Activated naive CD4-positive, alpha-beta T cell treated with anti-CD3 and anti-CD28 coated beads for 36 hours (primary cell): ENCODE measurements at places on chromosomes 4 and X. TPM values are rescaled to one million over a fixed set of nuclear protein-coding genes. Genes with fewer than 3 reads are reported as not detected.

GRCh38 chrX:71214604-71215337, 8.3 kb upstream of the GJB1 start:
- H3K27ac ChIP-seq = no peak overlapping the region
- H3K36me3 ChIP-seq = no peaks in the 10 kb centered on the region
- H3K4me1 ChIP-seq = peaks cover 4% of the 10 kb centered on the region
- H3K4me3 ChIP-seq = no peak overlapping the region

Gene CXCL9
- 0.89 TPM for total RNA-seq

DNA sequence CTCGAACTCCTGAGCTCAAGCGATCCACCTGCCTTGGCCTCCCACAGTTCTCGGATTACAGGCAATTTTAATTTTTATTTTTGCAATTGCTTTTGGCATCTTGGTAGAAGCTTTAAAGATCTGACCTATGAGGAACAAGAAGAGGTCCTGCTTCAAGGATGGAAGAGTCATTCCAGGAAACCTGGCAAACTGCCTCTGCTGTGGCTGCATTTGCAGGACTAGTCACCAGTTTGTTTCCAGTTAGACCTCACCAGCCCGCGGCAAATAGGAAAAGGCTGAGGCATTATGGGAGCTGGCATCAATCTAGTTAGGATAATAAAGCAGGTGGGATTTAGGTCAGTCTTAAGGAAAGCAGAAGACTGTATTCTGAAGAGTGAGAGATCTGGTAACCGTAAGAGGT, 51.9 kb upstream of the LAS1L start:
- DNase-seq = no peak
- no peak overlapping the region for H3K4me3 ChIP-seq
- H3K27ac ChIP-seq = no peak overlapping the region
- H3K27me3 ChIP-seq = no peaks in the 10 kb centered on the region

- H3K36me3 ChIP-seq = no peaks in the 10 kb centered on the region
- H3K4me1 ChIP-seq = no peaks in the 10 kb centered on the region
- H3K27ac ChIP-seq = no peak overlapping the region
These were observed 23.5 kb downstream of the IRS4 start for GRCh38 chrX:108712886-108713285.

Gene RBMXL3
- not detected for total RNA-seq

- H3K36me3 ChIP-seq = no peaks in the 10 kb centered on the region
- no peaks in the 10 kb centered on the region for H3K27me3 ChIP-seq
- no peak overlapping the region for H3K27ac ChIP-seq
- H3K4me3 ChIP-seq = no peak overlapping the region
These were observed 110.4 kb downstream of the IL13RA2 start for GRCh38 chrX:114906984-114907510.

DNA sequence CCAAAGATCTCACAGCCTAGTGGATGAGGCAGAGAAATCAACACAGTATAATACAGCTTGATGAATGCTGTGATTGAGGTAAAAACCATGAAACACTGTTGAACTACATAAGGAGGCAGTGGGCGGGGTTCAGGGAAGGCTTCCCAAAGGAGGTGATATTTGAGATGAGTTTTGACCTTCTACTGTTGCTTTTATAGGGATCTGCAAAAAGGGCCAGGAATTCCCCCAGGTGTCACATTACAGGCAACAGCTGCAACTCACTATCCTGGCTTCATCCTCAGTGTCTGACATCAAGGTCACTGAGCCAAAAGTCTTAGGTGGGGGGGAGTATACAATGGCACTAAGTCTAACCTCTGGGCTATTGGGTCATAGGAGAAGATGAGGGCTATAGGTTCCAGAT, 185.7 kb upstream of the NRK start:
- no peaks in the 10 kb centered on the region for H3K27me3 ChIP-seq
- no peak overlapping the region for H3K27ac ChIP-seq
- no peaks in the 10 kb centered on the region for H3K36me3 ChIP-seq
- H3K4me1 ChIP-seq = no peaks in the 10 kb centered on the region
- H3K4me3 ChIP-seq = no peak overlapping the region
- no peak for DNase-seq

GRCh38 chr4:85209161-85209560, 242.7 kb upstream of the WDFY3 start:
- no peak overlapping the region for H3K4me3 ChIP-seq
- no peaks in the 10 kb centered on the region for H3K4me1 ChIP-seq
- H3K27me3 ChIP-seq = no peaks in the 10 kb centered on the region
- H3K27ac ChIP-seq = no peak overlapping the region
- no peak for DNase-seq

- no peak overlapping the region for H3K27ac ChIP-seq
- no peaks in the 10 kb centered on the region for H3K27me3 ChIP-seq
- H3K4me1 ChIP-seq = no peaks in the 10 kb centered on the region
- DNase-seq = no peak
These were observed 12.2 kb downstream of the OSTC start for GRCh38 chr4:108662629-108663028.

Gene MAGEA4
- not detected for total RNA-seq

DNA sequence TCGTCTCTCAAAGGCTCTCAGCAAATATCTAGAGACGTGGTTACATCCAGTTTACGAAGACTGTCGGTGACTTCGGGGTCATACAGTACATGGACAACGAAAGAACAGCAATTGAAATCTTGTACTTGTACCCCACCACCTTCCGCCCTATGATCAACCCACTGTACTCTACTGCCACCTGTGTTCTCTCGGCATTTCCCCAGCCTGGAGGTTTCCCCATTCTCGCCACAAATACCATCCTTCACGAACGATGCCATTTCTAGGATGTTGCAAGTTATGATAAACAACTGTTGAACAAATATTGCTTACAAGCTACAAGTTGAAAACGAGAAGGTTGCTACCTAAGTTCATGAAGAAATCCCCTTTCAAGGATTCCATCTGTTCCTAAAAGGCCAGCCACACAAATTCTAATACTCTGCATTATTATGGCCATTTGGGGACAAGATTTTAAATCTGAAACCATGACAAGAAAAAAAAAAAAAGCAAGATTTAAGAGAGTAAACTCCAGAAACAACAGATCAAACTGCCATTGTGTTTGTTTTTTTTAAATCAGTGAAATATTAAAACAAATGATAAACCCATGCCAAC, 1.6 kb downstream of the APBB2 start:
- DNase-seq = peak; percentile 35
- H3K27ac ChIP-seq = no peak overlapping the region
- peaks cover 49% of the 10 kb centered on the region for H3K27me3 ChIP-seq
- H3K36me3 ChIP-seq = no peaks in the 10 kb centered on the region
- H3K4me1 ChIP-seq = peaks cover 22% of the 10 kb centered on the region

- H3K4me1 ChIP-seq = peaks cover 7% of the 10 kb centered on the region
- no peaks in the 10 kb centered on the region for H3K36me3 ChIP-seq
- no peak overlapping the region for H3K4me3 ChIP-seq
- H3K27ac ChIP-seq = no peak overlapping the region
These were observed 17.7 kb upstream of the STIM2 start for GRCh38 chr4:26842911-26843310.

Gene ANAPC10
- total RNA-seq = 23.5 TPM

DNA sequence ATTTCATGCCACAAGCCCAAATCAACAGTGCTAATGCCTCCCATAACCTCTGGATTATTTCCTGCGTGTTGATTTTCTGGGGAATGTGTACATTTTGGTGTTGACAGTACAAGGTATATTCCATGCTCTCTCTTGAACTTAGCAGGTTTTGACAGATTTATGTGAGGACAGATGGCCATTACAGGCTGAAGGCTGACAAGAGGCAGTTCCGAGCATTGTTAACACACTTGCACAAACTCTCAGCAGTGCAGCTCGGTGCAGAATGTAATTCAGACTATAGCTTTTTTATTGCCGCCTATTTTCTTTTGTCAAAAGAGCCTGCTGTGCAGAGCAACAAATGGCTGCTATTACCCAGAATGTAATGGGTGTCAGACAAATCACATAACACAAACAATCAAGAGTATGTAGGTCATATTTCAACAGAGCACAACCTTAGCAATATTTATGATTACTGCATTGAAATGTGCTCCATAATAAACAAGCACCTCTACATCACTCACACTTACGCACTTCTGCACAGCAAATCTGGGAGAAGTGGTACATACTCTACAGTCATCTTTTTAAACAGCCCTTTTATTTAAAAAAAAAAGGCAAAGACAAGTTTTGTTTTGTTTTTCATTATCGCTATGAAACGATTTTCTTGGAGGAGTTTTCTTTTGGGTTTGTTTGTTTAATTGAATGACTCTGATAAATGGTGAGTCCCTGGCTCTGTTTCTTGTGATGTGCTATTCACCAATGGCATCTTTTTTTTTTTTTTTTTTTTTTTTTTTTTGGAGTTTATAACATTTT, 71.6 kb downstream of the PPARGC1A start:
- no peak overlapping the region for H3K27ac ChIP-seq
- no peak for DNase-seq
- H3K4me1 ChIP-seq = no peaks in the 10 kb centered on the region
- no peaks in the 10 kb centered on the region for H3K36me3 ChIP-seq

Gene RPL39
- 3,109 TPM for total RNA-seq

DNA sequence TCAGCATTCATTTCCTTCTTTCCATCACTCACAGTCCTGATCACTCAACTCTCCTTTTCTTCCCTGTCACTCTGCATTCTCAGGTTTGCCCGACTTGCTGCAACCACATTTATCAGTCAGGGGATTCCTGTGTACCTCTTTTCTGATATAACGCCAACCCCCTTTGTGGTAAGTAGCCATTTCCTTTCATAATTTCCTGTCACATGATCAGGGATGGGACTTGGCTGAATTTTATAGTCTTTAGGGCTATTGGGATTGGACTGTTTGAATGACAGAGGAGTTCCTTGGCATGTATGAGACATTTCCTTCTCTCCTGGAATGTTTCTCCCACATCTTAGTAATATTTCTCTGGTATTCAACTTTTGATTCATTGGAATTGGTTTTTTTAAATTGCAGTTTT, 11.0 kb downstream of the PGM2 start:
- H3K27ac ChIP-seq = peak overlapping the region; percentile 3
- peaks cover 24% of the 10 kb centered on the region for H3K4me1 ChIP-seq
- no peaks in the 10 kb centered on the region for H3K27me3 ChIP-seq
- H3K36me3 ChIP-seq = peaks cover 36% of the 10 kb centered on the region

Gene FGF2
- 0.79 TPM for total RNA-seq

DNA sequence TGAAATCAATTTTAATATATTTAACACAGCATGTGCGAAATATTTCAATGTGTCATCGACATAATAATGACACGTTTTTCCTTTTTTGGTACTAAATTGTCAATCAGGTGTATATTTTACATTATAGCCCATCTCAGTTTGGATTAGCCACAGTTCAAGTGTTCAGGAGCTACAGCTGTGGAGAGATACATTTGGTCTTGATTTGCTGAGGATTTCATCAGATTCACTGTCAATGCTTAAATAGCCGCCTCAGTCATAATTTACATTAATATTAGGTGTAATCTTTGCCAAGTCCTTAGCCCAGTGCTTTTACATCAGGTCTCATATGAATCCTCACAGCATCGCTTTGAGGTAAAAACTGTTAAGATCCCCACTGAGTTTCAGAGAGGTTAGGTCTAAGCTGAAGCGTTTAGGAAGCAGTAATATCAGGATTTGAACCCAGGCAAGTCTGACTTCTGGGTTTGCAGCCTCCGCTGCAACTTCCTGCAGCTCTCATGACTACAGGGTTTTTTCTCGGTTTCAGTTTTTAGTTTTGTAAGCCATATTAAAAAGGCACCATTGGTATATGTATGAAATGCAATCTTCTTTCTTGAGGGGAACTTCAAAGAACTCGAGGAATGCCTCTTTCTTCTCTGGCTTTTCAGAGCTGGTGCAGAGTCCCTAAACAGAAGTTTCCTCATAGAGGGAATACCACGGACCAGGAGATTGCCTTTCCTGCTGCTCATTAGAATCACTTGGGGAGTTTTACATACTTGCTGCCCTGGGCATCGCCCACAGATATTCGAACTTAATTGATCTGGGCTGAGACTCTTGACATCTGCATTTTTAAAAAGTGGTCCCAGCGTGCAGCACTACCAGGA, 6.4 kb downstream of the MTM1 start:
- no peaks in the 10 kb centered on the region for H3K27me3 ChIP-seq
- peak; percentile 54 for DNase-seq
- peak overlapping the region; percentile 62 for H3K4me3 ChIP-seq
- H3K27ac ChIP-seq = peak overlapping the region; percentile 97
- no peaks in the 10 kb centered on the region for H3K36me3 ChIP-seq
- H3K4me1 ChIP-seq = peaks cover 75% of the 10 kb centered on the region
